OCI-LY7 (cell line): ENCODE measurements at places on chromosomes 13 and 19. TPM values are rescaled to one million over a fixed set of nuclear protein-coding genes. Genes with fewer than 3 reads are reported as not detected.

DNA sequence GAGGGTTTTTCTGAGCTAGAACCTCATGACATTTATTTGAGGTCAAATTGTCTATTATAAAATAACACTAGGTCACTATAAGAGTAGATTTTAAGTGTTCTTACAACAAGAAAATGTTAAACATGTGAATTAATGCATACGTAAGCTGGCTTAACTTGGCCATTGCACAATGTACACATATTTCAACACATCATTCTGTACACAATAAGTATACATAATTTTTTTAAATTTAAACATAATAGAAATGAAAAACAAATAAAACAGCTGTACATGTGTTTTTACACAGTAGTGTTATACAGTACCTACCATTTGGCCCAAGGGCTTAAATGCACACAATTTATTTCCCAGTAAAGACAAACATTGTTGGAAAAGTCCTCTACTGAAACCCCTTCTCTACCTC, 269.9 kb downstream of the DACH1 start:
- DNase-seq: no peak

DNA sequence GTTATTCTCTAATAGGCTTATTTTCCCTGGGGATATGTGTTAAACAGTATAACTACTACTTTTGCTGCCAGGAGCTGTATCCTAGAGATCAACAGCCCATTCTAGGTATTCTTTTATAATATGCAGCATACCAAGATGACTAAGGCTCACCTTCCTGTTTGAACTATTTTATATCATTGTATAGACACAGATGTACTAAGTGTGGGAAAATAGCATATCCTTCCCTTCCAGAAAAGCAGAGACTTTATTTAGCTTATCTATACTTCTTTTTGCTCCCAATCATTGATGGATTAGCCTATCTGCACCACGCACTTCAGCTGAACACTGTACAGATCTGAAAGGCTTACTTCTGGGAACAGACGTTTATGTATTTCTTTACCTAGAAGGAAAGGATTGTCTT, 82.6 kb downstream of the MAB21L1 start:
- DNase-seq: no peak

GRCh38 chr19:14957464-14957863, 16.2 kb downstream of the OR7C2 start:
- no peak for DNase-seq

- no peak for DNase-seq
Observed at GRCh38 chr13:84843368-84843767, 955.9 kb downstream of the SLITRK6 start.

UBE2L5 gene
- total RNA-seq: 1.00 and 1.8 TPM in 2 replicates

HSH2D gene
- total RNA-seq: 70.4 and 79.0 TPM in 2 replicates

B3GNT8 gene
- total RNA-seq: 0.40 TPM in 1 of 2 replicates, not detected in the other
